ENCODE measurements at places on chromosomes 2 and 18.

DNA sequence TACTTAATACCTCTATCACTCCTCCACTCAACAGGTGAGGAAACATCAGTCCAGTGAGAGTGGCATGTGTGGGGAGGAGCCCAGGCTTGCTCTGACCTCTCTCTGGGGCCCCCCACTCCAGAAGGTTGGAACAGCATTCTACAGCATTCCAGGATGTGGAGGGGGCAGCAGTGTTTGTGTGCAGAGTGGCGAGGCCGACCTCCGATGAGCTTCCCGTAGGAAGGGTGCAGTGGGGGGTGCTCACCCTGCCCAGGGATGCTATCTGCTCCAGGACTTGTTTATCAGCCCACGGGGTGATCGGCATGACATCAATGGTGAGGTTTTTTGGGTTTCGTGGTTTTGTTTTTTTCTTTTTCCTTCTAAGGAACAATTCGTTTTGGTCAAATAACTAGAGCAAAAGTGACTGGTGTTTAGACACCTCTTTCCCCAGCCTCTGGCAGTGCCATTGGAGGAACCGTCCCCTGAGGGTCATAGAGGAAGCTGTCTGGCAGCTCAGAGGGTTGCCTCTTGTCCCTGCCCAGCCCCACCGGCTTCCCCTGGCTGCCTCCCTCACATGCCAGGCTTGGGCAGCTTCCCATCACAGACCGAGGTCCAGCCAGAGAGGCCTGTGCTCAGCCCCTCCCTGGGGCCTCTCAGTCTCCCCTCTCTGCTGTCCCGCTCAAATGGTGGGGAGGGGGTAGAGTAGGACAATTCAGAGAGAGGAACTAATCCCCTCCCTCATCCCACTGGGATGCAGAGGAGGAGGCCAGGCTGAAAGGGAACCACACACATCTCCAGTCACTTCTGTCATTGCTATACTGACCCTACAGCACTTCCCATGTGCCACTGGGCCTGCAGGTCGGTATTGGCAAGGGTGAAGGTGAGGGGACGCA is 96.5 kb downstream of the ZFP36L2 start:
- DNase-seq, result no peak

DNA sequence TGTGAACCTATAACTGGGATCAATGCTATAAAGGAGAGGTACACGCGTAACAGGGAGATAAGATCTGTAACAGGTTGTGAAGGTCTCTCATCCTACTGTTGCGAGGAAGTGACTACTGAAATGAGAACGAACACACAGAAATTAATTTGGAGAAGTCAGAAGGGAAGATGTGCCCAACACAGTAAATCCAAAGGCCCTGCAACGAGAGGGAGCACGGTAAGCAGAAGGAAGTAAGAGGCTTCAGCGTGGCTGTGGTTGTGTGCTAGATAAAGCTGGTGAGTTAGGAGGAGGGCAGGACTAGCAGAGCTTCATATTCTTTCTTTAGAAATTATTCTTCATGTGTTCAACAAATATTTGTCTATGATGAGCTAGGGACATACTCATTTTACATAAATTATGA is 2.5 kb upstream of the ATG16L1 start:
- DNase-seq, result no peak

- no peak for DNase-seq
Measured at GRCh38 chr2:111189106-111189505, 68.4 kb downstream of the BCL2L11 start.

- DNase-seq, result no peak
Measured at GRCh38 chr2:239716536-239717318, 308.4 kb downstream of the NDUFA10 start.

GRCh38 chr2:17634997-17635396 is 94.5 kb downstream of the VSNL1 start:
- no peak for DNase-seq

- DNase-seq, result no peak
Measured at GRCh38 chr18:7437870-7438269, 129.2 kb upstream of the PTPRM start.

DNA sequence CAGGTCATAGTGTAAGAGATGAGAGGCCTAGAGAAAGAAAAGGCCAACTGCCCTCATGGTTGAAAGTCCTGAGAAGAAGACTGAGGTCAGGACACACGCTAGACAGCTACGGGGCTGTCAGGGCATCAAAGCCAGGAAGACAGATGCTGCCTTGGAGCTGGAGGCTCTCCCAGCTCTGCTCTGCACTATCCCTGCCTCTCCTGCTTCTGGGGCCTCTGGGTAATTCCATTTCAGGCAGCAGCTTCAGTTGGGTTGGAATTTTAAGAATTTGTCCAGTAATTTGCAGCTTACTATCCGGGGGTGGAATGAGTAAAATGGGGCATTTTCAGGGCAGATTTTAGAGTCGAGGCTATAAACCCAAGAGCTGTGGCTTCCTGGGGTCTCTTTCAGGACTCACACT is 76.2 kb upstream of the CTAGE1 start:
- peak; percentile 62 for DNase-seq

Data from GM04504 (cell line).